ENCODE measurements at places on chromosomes 6 and 20.

DNA sequence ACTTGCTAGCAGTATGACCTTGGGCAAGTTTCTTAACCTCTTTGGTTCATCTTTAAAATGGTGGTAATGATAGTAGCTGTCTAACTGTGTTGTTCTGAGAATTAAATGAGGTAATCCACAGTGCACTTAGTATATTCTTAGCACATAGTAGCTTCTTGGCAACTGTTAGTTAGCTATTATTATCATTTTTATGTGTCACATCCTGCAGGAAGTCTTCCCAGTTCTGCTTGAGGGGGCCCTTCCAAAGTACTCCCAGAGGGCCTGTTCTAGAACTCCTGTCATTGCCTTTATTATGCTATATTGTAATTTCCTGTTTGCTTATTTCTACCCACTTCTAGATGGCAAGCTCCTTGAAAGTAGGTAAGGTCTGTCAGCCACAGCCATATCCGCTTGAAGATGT, 30.6 kb downstream of the ANKS1A start:
- DNase-seq: no peak

GRCh38 chr6:111228094-111228493, 140.8 kb downstream of the SLC16A10 start:
- DNase-seq: no peak

DNA sequence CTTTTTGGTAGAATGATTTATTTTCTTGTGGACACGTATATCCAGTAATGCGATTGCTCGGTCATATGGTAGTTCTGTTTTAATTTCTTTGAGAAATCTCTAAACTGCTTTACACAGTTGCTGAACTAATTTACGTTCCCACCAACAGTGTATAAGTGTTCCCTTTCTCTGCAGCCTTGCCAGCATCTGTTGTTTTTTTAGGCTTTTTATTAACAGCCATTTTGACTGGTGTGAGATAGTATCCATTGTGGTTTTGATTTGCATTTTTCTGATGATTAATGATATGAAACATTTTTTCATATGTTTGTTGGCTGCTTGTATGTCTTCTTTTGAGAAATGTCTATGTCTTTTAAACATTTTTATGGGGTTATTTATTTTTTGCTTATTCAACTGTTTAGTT, 196.7 kb downstream of the MOXD1 start:
- DNase-seq: no peak

- no peak for DNase-seq
Observed at GRCh38 chr6:71977884-71978283, 91.5 kb downstream of the RIMS1 start.

- no peak for DNase-seq
Observed at GRCh38 chr6:127475135-127475822, 16.1 kb upstream of the KIAA0408 start.

DNA sequence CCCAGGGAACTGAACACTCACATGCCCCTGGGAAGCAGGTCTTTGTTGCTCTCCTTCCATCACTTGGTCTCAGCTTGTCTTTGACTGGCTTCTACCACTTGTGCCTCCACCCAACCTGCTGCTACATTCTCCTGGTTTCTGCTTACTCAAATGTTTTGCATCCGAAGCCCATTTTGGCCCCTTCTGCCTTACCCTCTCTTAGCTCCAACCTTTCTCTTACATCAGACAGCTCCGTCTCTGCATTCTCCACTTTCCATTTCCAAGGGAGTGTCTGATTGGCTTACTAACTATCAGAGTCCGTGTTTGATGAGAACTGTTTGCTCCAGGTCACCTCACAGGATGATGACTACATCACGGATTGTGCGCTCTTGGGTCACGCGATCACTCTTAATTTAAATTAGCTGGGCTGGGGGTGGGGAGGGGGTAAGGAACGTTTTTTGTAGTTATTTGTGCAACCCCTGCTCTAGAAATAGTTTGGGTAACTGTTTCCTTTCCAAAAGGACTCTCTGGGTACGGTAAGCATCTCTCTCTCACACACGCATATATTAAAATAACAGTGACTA, 844 bp upstream of the ABRACL start:
- no peak for DNase-seq

DNA sequence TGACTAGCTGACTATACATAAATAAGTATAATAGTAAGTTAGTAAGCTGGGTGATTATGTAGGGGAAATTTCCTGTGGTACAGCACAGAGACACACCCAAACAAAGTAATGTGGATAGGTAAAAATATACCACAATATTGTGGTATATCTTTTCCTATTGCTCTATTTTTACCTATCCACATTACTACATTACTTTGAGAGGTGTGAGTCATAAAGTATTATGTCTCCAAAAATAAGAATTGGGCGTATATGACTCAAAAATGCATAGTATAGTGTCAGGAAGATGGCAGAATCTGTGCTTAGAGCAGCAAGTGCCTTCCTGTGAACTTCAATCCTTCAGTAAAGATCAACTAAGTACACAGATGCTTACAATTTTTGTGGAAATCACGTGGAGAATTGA, 2.7 kb upstream of the SIRPG start:
- DNase-seq: no peak

GRCh38 chr6:25872814-25873213, 1.2 kb downstream of the SLC17A3 start:
- no peak for DNase-seq

DNA sequence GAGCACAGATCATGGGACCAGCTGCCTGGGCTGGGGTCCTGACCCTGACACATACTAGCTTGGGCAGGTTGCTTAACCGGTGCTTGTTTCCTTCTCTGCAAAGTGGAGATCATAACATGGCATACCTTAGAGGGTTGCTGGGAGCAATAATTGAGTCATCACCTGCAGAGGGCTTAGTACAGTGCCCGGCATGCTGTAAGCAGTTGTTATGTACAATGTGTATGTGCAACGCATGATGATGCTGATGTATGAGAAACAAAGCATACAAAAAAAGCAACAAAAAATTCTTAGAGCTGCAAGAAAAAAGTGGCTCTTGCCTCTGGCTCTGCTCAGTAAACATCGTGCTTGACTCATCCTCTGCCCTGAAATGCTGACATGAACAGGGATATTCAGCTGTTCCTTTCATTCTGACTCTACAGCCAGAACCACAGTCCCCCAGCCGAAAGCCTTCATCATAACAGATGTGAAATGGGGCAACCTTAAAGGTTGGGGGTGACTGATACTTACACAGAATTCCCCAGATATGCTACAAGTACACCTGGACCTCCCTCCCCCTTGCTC, 91.7 kb downstream of the CLIC5 start:
- DNase-seq: no peak

- DNase-seq: no peak
Observed at GRCh38 chr20:15060265-15061060, 723.1 kb upstream of the FLRT3 start.

- no peak for DNase-seq
Observed at GRCh38 chr20:10927011-10927583, 253.3 kb upstream of the JAG1 start.

DNA sequence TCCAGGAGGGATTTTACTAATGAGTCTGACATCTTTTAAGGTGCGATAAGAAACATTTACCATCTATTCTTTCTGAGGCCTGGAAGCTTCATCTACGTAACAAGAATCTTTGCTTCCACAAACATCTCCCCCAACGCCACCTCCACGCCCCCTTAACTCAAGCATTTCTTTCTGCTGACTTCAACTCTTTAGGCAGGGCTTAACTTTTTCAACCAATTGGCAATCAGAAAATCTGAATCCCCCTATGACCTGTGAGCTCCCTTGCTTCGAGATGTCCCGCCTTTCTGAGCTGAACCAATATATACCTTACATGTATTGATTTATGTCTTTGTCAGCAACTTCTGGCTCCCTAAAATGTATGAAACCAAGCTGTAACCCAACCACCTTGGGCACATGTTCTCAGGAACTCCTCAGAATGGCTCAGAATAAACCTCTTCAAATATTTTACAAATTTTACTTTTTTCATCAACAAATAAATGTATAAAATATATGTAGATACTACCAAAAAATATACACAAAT, 11.5 kb downstream of the OR2H2 start:
- no peak for DNase-seq

DNA sequence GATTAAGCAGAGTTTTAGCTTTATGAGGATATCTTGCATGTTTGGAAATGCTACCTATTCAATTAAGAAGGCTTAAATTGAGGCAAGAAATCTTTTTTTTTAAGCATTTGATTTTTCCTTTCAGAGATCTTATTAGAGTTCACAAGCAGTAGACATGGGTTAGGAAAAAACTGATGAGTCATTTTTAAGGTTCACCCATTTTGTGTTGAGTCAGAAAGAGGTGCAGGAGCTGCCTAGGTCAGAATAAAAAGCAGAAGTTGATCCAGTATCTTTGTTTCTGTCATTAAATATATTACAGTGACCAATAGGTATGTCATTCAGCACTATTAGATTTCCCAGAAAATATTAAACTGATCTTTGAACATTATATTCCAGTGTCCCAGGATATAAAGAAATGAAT, 306.8 kb downstream of the LMBRD1 start:
- DNase-seq: no peak
